Left renal cortex interstitium (tissue), 4 donors: ENCODE measurements at places on chromosomes 3 and 15. TPM values are rescaled to one million over a fixed set of nuclear protein-coding genes. Genes with fewer than 3 reads are reported as not detected.

GRCh38 chr15:48805591-48805990, 5.3 kb downstream of the CEP152 start:
- DNase-seq: no peak

GRCh38 chr3:106120356-106120755, 251.5 kb upstream of the CBLB start:
- no peak for DNase-seq

GRCh38 chr3:190303884-190304283, 18.4 kb downstream of the CLDN1 start:
- no peak for DNase-seq

Gene CDHR4
- polyA plus RNA-seq: 0.16 TPM

Gene SKOR1
- 0.31 TPM for polyA plus RNA-seq

Gene MME
- 374 TPM for polyA plus RNA-seq
